ENCODE measurements at places on chromosomes 3 and 15. TPM values are rescaled to one million over a fixed set of nuclear protein-coding genes. Genes with fewer than 3 reads are reported as not detected.
A peak's percentile ranks its signal among the peaks of the same experiment; 100 is the strongest.

The TMEM212 gene
- not detected for total RNA-seq

DNA sequence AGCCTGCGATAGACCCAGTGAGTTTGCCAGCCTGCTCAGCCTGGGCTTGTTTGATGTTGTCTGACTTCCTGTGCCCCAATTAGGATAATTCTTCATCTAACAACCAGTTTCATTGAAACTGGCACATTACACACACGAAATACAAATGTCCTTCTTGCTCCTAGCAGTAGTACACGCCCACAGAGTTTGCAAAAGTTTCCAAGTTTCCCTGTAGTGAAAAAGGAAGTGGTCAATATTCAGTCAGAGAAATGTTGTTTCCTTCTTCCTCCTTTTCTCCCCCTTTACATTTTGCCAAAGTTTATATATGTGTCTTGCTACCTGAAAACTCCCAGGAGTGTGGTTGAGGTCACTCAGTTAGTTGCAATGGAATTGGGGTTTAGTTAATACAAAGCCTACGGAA lies 58.4 kb upstream of the LRTM1 start:
- DNase-seq = no peak

- DNase-seq = no peak
These were observed 3.6 kb upstream of the MRAS start for GRCh38 chr3:138344754-138345153.

The MAGI1 gene
- total RNA-seq = not detected

The CCDC50 gene
- total RNA-seq = 5.1 TPM

The MAP6D1 gene
- total RNA-seq = 1.6 TPM

- no peak for DNase-seq
These were observed 29.0 kb downstream of the CMSS1 start for GRCh38 chr3:99846477-99847160.

The ATP8B4 gene
- 25.0 TPM for total RNA-seq

The POC1A gene
- total RNA-seq = 20.8 TPM

DNA sequence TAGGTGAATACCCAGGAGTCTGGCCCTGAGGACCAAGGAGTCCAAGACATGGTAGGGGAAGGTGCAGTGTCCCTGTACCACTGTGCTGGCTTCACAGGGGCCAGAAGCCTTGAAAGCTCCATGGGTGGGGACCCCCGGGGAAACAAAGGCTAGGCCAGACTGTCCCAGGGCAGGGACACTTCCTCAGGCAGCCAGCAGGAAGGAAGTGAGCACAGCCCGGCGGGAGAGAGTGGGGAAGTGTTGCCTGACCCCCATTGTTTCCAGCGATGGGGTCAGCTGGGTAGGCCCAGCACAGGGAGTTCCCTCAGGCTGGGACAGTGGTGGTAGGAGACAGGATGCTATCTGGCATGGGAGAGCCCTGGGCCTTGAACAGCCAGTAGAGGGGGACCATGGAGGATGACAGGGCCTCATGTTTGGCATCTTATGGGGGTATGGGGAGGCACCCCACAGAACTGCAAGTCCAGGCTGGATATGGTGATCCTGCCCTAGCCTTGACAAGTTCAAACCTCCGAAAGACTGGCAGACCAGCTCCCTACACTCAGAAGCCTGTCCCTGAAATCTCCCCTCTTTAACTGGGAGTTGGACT lies 1.2 kb upstream of the HYAL2 start:
- no peak for DNase-seq

The SV2B gene
- total RNA-seq = 0.20 TPM

DNA sequence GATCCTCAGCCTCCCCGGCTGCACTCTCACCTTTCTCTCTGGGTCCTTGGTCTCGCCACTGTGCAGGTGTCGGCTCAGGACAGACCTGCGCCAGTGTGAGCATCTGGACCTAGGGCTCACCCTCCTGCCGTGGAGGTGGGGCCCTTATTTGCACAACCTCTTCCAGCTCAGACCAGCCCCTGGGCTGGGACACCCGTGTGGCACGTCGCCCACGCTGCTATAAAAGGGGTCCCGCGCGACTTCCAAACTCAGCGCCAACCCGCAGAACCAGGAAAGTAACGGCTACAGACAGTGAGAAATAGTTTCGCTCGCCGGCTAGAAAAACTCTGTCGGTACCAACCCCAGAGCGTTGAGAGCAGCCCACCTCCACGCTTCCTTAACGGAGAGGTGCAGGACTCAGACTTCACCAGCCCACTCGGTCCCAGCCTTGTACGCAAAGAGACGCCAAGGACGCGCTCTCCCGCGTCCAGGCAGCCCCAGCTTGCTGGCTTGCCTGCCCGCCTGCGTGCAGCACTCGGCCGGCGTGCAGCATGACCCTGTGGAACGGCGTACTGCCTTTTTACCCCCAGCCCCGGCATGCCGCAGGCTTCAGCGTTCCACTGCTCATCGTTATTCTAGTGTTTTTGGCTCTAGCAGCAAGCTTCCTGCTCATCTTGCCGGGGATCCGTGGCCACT lies at the start of the genes DUOX2 and DUOXA2:
Gene DUOX2, minus strand, starts transcription at position 97 of the 675 bp plus-strand sequence. CDS start 761 bp downstream, outside the sequence.
Gene DUOXA2, plus strand, starts transcription at position 251 of the 675 bp plus-strand sequence. Its CDS starts 280 bp downstream, at position 531.
- no peak for DNase-seq

The TATDN2 gene
- 55.4 TPM for total RNA-seq

The CELF6 gene
- total RNA-seq = 1.7 TPM

GRCh38 chr15:22788004-22788403 lies 1.6 kb downstream of the NIPA1 start:
- DNase-seq = no peak

- DNase-seq = no peak
These were observed 80.0 kb upstream of the TMC3 start for GRCh38 chr15:81454024-81454423.

The GPR87 gene
- total RNA-seq = not detected

DNA sequence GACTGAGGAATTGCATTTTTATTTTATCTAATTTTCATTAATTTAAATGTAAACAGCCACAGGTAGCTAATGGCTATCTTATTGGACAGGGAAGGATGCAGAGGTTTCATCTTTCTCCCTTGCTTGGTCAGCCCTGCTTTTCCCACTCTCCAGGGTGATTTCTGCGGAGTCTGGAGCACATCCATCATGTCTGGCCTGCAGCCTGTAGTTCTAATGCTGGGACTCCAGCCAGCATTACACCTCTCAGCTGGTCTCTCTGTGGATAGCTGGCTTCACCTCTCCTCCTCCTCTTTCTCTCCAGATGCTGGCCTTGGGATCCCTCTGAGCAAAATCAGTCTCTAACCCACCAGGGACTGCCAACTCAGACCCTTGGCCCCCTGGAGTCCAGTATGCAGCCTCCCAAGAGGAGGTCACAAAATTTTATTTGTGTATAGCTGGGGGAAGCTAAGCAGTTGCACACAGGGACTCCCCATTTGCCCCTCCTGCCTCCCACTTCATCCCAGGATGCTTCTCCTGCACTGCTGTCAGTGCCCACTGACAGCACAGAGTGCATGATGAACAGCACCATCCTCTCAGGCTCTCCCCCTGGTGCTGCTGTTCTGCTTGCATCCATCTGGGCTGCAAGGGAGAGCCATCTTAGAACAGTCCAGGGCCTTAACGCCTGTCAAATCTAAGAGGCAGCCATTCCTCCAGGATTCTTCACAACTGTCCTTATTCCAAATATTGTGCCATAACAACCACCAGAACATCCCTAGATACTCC lies 1.7 kb downstream of the BFSP2 start:
- DNase-seq = no peak

DNA sequence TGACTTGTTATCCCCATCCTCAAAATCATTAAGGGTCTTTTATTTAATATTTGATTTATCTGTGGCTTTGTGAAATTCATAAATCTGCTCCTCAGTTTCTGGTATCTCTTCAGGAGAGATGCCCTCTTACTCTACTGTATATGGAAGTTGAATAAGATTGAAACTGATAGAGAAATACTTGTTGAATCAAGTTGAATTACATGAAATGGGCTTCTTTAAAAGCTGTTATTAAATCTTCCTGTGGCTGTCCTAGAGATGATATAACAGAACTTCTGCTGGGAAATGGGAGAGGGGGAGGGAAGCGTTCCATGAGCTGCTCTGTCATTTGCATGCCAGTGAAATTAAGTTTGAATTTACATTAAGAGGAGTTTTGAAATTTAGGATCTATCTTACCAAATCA lies 494.4 kb upstream of the TPRG1 start:
- no peak for DNase-seq

- DNase-seq = no peak
These were observed 18.0 kb downstream of the SCG5 start for GRCh38 chr15:32659340-32660155.

DNA sequence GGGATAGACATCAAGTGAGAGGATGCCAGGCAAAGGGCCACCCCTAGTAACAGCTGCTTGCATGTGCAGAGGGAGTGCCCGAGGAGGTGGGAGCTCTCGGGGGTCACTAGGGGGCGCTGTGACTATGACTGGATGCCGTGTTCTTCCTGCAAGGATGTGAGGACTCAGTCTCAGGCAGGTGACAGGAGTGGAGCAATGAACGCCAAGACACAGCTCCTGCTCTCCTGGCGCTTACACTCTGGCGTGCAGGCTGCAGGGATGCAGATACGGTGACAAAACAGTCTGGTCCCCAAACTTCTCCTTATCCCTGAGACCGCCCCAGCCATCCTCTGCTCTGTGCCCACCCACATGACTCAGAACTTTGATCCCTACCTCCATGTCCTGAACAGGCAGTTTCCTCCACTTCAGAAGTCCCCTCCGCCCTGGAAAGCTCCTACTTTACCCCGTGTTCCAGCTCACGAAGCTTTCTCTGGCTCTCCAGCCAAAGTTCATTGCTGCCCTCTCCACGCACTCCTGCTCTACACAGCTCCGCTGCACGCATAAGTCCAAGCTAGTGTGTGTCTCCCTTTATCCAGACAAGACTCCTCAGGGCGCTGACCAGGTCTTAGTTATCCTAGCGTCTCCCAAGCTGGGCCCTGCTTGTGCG lies 14.7 kb downstream of the RHOV start:
- DNase-seq = peak; percentile 83

DNA sequence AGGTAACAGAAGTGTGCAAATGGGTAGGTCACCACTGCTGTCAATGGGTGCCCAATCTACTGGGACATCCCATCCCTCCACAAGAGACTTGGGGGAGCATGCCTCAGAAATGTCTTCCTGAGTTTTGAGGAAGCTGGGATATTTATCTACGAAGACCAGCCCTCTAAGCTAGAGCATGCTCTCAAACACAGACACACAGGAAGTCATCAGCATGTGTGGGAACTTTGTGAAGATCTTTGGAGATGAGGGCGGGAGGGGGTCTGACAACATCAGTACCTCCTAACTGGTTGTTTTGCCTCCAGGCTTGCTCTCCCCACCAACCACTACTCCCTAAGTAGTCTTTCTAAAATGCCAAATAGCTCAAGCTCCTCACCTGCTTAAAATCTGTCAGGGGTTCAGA lies 3.5 kb upstream of the MEF2A start:
- DNase-seq = no peak

The IL17RD gene
- total RNA-seq = not detected

The ACTRT3 gene
- 0.44 TPM for total RNA-seq

- DNase-seq = peak; percentile 51
These were observed 69.7 kb upstream of the LINGO1 start for GRCh38 chr15:77702211-77702957.

DNA sequence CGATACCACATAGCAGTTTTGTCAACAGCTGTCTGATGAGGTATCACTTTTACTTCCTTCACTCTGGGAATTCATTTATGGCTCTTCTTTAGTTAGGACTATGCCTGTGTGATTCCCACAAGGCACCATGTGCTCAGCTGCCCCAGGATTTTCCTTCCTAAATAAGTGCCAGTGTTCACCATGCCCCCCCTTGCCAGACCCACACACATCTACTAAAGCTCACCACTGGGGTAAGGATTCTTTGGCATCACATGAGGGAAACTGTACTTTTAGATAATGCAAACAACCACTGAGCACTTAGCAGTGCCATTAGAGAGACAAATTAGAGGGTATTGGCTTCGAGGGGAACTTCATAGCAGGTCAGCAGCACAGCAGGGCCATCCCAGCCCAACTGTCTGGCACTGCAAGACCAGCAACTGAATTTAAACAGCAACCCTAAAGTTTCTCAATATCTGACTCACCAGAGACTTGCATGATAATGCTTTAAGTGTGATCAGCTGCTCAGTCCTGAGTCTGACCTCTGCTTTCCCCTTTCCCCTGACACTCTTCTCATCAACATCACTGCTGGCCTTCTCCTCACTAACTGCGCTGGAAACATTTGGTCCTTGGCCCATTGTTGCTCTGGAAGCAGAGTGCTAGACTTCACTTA lies 114.3 kb downstream of the STAC start:
- DNase-seq = no peak

GRCh38 chr15:97652041-97652440 lies 308.5 kb upstream of the ARRDC4 start:
- no peak for DNase-seq

The CIB2 gene
- 0.88 TPM for total RNA-seq

DNA sequence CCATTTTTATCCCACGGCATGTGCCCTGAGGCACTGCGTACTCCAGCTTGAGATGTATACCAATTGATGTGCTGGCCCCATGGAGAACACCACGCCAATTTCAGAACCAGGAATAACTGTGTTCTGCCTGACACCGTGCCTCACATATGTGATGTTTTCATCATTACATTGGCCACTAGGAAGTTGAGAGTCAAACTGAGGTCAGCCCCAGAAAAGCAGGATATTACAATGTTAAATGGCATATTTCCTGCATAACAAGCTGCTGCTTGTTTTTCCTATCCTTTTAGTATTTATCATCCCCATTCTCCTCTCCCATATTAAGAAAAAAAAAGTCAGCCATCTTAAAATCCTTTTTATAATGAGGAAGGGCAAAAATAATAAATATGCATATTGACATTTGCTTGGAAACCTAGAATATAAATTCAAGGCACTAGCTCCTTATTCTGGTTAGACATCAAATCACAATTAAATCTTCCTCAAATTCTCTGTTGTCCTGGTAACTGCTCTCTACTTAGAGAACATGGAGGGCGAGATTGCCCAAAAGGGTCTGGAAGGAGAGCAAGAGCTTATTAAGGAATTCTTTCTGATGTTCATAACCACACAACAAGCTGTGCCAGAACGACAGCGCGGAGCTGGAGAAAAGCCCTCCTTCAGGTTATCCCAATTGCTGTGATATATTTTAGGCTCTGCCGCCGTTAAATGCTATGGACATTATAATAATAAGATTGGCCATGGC lies 112.6 kb downstream of the UACA start:
- DNase-seq = no peak

DNA sequence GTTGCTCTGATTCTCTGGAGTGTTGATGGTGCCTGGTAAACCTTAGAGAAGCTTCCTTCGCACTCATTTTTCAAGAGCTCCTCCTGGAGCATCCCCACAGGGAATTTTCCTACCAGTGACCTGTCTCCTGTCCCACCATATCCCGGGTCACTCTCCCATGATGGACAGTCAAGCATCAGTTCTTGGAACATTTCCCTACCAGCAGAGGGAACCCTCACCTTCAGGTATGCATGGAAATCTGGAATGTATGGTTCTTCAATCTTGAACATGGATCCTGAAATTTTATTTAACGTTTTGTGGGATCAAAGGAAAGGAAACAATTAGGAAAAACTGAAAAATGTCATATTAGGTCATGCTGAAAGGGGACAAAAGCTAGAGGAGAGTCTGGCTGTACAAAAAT lies 153.8 kb downstream of the SPATA16 start:
- DNase-seq = no peak

The HTR3E gene
- total RNA-seq = not detected

GRCh38 chr15:97661796-97662195 lies 298.7 kb upstream of the ARRDC4 start:
- DNase-seq = no peak

The ADAMTS17 gene
- 5.6 TPM for total RNA-seq

The HIGD2B gene
- 0.62 TPM for total RNA-seq

- DNase-seq = no peak
These were observed 74.7 kb downstream of the NPTN start for GRCh38 chr15:73558529-73558928.

All from activated naive CD8-positive, alpha-beta T cell treated with anti-CD3 and anti-CD28 coated beads, Interleukin-2, amount 10 ng/mL, durations not matched to agents 7 days and 5 days (primary cell).